ENCODE measurements at places on chromosomes 5 and 9.

GRCh38 chr5:33810491-33811120 lies 81.2 kb downstream of the ADAMTS12 start:
- no peak for DNase-seq

GRCh38 chr9:38295764-38296163 lies 96.7 kb upstream of the ALDH1B1 start:
- DNase-seq, result peak; percentile 30

- DNase-seq, result no peak
Measured at GRCh38 chr5:1824903-1825841, 24.0 kb downstream of the NDUFS6 start.

GRCh38 chr5:150412319-150413175 lies at the start of gene CD74:
CD74 (minus strand) TSS chr5:150412910; CDS start chr5:150412749, 161 bp downstream.
- DNase-seq, result no peak

DNA sequence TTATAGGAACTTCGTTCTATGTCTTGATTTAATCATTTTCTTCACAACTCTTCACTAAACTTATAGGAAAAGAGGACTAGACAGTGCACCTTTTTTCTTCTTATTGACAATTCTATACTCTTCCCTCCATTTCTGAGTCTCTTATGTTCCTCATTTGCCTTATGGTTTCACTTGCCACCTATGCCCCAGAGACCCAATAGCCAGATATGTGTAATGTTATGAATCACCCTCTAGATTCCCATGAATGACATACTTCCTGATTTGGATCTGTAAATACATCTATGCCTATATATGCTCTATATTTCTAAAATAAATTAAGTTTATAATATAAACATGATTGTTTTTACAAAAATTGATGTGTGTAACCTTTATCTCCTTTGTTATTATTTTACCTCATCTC lies 514.1 kb upstream of the MEF2C start:
- no peak for DNase-seq

DNA sequence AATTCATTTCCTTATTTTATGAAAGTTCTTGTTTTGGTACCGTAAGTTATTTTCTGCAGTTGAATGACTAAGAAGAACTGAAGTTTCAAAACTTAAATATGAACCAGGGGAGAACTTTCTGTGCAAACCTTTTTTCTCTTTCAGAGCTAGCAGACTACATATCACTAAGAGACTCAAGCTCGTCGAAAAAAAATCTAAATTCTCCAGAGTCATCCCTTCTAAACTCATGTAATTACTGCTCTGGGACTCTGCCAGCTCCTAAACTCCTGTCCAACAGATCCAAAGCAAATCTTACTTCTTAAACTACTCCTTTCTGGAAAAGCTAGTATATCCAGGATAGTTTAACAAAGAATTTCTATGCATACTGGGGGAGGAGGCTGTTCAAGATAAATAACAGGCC lies 87.0 kb upstream of the NR5A1 start:
- no peak for DNase-seq

DNA sequence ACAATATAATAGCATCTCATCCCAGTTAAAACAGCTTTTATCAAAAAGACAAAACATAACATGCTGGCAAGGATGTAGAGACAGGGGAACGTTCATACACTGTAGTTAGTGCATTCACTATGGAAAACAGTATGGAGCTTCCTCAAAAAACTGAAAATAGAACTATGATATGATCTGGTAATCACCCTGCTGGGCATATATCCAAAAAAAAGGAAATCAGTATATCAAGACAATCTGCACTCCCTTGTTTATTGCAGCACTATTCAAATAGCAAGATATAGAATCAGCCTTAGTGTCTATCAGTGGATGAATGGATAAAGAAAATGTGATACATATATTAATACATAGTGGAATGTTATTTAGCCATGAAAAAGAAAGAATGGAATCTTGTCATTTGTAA lies 88.5 kb downstream of the PBX3 start:
- DNase-seq, result no peak

- no peak for DNase-seq
Measured at GRCh38 chr5:14218897-14219573, 75.9 kb downstream of the TRIO start.

GRCh38 chr5:66757219-66757833 lies 161.1 kb downstream of the MAST4 start:
- DNase-seq, result no peak

GRCh38 chr5:168753691-168754254 lies 174.6 kb upstream of the PANK3 start:
- DNase-seq, result no peak

- no peak for DNase-seq
Measured at GRCh38 chr9:97397220-97397619, 14.7 kb upstream of the TDRD7 start.

- no peak for DNase-seq
Measured at GRCh38 chr5:84285641-84286637, 98.7 kb downstream of the EDIL3 start.

- no peak for DNase-seq
Measured at GRCh38 chr9:32524892-32525708, 896 bp downstream of the RIGI start.

DNA sequence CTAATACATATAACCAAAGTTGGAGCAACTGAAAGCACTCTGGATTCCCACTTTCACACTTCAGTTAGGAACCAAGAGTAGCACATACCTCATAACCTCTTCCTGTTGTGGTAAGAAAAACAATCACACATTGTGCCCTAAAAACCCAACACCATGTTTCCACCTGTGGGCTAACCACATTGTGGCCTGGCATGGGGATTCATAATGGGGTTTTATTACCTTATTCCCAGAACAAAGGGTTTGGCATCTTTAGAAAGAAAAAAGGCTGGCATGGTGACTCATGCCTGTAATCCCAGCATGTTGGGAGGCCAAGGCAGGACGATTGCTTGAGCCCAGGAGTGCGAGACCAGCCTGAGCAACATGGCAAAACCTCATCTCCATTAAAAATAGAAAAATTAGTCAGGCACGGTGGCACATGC lies 60.6 kb downstream of the HSD17B3 start:
- peak; percentile 71 for DNase-seq

GRCh38 chr9:136389396-136389795 lies 10.6 kb downstream of the SNAPC4 start:
- no peak for DNase-seq

DNA sequence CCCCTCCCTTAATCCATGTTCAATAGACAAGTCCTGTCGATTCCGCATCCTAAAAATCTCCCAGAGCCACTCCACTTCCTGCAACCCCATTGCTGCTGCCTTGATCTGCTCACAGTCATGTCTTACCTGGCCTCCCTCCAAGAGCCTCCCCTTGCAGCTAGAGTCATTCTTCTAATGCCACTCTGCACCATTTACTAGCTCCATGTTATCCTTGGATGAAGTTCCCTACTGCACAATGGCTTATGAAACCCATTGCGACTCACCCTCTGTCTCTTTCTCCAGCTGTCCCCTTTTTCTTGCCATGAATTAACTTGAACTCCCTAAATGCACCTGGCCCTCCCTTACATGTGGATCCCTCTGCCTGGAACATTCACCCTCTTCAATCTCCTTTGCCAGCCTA lies 39.5 kb downstream of the MEGF10 start:
- DNase-seq, result no peak

DNA sequence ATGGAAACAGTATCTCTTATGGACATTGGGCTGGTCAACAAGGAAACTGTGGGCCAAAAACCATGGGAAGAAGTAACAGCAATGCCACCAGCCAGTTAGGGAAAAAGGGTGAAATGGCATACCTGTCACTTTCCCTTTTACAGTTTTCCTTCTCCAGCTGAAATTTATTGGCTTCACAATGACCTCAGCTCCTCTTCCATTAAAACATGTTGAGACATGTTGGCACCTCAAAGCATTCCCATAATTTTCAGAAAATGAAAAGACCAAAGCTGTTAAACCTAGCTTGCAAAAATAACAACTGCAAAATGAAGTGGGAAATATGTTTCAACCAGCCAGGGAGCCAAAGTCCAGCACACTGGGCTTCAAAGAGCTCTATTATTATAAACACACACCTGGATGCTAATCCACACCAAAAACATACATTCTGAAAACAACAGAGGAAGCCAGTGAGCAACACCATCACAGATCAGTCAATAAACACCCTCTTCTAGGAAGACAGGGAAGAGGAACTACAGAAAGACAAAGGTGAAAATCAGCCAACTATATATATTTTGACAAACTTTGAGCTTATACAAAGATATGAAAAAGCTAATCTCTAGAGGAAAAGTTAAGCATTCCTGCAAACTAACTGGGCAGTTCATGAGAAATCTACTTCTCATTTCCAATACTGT lies 78.4 kb upstream of the PTGER4 start:
- DNase-seq, result no peak

- no peak for DNase-seq
Measured at GRCh38 chr9:690517-691111, 150.9 kb upstream of the DMRT1 start.

DNA sequence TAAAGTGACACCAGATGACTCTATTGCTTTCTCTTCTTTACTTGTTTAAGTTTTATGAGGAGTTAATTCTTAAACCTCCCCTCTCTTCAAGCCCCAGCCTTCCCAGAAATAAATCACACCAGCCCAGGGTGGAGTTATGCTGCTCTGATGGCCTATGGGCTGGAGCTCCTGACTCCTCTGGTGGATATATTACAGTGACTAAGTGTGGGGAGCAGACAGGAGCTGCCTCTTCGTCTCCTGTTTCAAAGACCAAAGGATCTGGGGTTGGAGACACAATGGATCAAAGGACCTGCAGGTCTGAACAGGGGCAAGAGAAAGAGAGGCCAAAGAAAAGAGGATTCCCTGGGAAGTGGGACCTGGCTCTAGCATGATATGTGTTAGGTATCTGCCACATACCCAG lies 312.0 kb upstream of the MSX2 start:
- DNase-seq, result no peak

DNA sequence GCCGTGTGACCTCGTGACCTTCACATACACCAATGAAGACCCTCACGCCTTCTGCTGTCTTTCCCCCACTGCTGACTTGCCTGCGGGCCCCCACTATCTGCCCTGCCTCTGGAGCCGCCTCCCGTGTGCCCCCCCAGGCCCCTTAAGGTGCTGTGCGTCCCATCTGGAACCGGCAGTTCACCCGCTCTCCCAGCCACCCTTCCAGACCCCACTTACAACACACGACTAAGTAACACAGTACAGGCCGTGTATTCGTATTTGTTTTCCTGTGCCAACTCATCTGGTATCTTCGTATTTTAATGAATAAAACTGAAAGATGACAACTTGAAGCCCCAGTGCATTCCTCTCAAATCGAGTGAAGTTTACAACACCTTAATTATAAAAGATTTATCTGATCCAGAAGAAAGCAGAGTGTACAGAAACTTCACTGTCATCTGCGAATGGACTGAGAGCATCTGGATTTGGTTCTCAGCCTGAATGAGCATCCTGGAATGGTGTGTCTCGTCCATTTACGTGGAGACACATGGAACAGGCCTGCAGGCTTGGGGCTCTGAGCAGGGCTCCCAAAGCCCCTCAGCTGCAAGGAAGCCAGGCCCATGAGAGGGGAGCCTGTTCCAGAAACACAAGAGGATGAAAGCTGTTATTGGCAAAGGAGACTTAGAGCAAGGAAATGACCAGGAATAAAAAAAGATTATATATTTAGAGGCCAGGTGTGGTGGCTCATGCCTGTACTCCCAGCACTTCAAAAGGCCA lies 21.9 kb upstream of the TERT start:
- DNase-seq, result no peak

DNA sequence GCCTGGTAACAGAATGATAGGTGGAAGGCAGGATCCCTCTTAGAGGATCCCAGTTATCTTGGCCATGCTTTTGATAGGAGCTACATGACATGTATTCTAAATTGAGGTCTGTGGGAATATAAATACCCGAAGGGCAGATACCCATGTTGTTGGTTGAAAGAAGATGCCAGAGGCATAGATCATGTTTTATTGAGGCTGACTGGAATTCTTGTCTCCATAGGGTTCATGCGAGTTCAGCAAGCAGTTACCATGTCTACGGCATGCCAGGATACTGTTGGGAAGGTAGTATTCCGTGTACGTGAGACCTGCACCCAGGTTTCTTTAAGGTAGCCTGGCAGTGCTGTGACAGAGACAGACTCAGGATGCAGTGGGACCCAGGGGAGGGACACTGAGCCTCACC lies 230.7 kb downstream of the NR3C1 start:
- no peak for DNase-seq

DNA sequence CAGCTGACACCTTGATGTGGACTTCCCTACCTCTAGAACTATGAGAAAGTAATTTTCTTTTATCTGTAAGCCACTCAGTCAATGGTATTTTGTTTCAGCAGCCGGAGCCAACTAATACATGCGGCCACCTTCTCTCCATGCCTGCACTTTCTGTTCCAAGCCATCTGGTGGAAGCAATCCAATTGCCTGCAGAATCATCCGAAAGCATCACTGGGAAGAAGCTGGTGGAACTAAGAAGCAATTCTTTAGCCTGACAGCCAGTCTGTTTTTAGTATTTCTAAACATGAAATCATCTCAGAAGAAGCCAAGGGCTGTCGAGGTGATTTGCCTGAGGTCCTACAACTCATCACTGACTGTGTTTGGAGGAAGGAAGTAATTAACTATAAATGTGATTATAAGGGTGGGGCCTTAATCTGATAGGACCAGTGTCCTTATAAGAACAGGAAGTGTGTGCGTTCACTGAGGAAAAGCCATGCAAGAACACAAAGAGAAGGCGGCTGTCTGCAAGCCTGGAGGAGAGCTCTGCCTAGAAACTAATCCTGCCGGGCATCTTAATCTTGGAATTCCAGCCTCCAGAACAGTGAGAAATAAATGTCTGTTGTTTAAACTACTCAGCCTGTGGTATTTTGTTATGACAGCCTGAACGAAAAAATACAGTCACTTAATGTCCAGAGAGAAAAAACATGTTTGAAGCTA lies 49.1 kb downstream of the NXNL2 start:
- DNase-seq, result peak; percentile 48

- DNase-seq, result no peak
Measured at GRCh38 chr9:79395228-79395627, 176.5 kb upstream of the TLE4 start.

GRCh38 chr9:3947588-3947845 lies 352.4 kb downstream of the GLIS3 start:
- no peak for DNase-seq

GRCh38 chr5:180718810-180719453 lies 20.9 kb downstream of the OR2Y1 start:
- DNase-seq, result no peak

GRCh38 chr5:147507480-147508126 lies 2.3 kb downstream of the DPYSL3 start:
- DNase-seq, result no peak

DNA sequence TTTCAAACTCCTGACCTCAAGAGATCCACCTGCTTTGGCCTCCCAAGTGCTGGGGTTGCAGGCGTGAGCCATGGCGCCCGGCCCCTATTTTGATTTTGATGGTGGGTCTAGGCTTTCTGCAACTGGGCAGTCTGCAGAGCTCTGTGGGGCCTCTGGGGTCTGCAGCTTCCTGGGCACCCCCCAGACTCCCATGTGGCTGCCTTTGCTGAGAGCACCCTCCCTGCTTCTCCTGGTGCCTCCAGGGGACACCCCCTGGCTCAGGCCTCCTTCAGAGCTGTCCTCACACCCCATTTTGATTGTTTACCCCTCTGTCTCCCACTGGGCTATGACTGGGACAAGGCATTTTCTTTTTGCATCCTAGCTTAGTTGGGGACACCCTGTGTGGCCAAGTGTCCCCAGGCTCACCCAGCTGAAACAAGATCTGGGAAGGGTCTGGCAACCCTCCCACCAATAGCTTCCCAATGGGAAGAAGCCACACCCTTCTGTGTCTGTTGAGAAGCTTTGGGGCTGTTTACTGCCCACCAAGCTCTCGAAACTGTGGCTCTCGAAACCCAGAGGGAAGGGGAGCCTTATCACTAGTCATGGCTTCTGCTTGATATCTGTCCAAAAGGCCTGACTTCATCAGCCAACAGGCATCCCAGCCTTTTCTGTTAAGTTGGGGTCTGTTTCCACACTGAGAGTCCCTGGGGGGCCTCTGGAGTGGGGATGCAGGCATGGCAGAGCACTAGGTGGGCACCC lies 204.4 kb upstream of the IER5L start:
- DNase-seq, result no peak
